ENCODE measurements at places on chromosomes 7 and 10. TPM values are rescaled to one million over a fixed set of nuclear protein-coding genes. Genes with fewer than 3 reads are reported as not detected.

GRCh38 chr10:91887272-91888076, 21.8 kb downstream of the FGFBP3 start:
- no peaks in the 10 kb centered on the region for H3K27me3 ChIP-seq
- H3K4me1 ChIP-seq: peaks cover 11% of the 10 kb centered on the region
- DNase-seq: peak; percentile 42
- H3K4me3 ChIP-seq: peak overlapping the region; percentile 49
- H3K36me3 ChIP-seq: no peaks in the 10 kb centered on the region

- H3K27me3 ChIP-seq: no peaks in the 10 kb centered on the region
- no peak for DNase-seq
- no peaks in the 10 kb centered on the region for H3K36me3 ChIP-seq
These were observed 90.8 kb downstream of the DPY19L1 start for GRCh38 chr7:34946486-34946885.

DNA sequence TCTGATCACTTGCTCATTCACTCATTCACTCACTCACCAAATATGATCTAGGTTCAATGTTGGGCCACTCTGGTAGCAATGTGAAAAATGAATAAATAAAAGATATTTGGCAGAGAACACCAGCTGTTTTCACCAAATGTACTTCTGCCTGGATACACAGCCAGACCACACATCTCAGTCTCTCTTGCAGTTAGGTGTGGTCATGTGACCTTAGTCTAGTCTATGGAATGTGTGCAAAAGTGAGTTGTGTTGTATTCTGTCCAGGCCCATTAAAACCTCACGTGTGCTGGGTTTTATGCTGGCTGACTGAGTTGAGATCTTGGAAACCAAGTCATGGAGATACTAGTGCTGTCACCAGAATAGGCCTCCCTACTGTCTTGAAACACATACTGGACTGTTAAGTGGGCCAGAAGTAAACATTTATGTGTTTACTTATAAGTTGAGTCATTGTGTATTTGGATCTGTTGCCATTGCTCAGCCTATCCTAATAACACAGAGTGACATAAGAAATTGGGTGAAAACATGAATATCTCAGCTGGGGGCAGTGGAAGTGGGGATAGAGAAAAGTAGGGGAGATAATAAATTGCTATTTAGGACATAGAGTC, 145.5 kb downstream of the PTEN start:
- H3K4me3 ChIP-seq: no peak overlapping the region
- H3K4me1 ChIP-seq: no peaks in the 10 kb centered on the region
- H3K27me3 ChIP-seq: no peaks in the 10 kb centered on the region
- no peak overlapping the region for H3K27ac ChIP-seq

DNA sequence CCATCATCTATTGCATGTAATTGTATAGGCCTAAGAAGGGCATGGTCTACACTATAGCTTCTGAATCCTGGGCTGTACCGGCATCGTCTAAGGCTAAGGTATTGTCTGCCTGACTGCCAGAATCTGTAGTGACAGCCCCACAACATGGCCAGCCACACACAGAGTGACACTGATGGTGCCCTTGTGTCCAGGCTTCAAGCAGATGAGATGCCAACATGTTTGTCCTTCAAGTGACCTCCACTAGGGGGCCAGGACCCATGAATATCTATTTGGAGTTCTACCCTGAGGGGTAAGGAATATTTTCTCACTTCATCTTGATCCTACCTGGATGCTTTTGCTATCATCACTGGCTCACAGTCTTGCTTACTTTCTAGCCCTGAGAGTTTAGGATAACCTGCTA, 1.5 kb downstream of the CYP3A7 start:
- H3K36me3 ChIP-seq: no peaks in the 10 kb centered on the region
- H3K27me3 ChIP-seq: no peaks in the 10 kb centered on the region
- no peak for DNase-seq
- H3K4me1 ChIP-seq: peaks cover 10% of the 10 kb centered on the region

DNA sequence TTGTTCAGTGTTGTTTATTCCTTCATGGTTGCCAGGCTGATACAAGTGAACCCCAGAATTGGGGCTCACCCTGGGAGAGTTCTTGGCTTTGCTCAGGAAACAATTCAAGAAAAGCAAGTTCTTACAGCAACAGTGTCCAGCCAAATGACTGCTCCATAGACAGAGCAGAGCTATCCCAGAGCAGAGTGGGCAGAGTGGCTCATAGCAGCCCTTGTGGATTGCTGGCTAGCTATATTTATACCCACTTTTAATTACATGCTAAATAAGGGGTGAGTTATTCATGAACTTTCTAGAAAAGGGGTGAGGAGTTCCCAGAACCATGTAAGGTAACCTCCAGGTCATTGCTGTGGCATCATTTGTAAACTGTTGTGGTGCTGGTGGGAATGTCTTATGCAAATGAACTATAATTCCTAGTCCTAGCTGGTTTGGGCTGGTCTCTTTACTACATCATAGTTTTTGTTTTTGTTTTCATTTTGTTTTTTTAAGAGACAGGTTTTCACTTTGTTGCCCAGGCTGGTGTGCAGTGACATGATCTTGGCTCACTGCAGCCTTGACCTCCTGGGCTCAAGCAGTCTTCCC, 59.9 kb upstream of the HBP1 start:
- H3K4me1 ChIP-seq: no peaks in the 10 kb centered on the region
- no peak overlapping the region for H3K4me3 ChIP-seq
- H3K27ac ChIP-seq: no peak overlapping the region
- DNase-seq: no peak
- H3K36me3 ChIP-seq: no peaks in the 10 kb centered on the region
- H3K27me3 ChIP-seq: no peaks in the 10 kb centered on the region

GRCh38 chr7:153567426-153567825, 484.8 kb upstream of the DPP6 start:
- no peak for DNase-seq
- H3K4me3 ChIP-seq: no peak overlapping the region
- H3K4me1 ChIP-seq: no peaks in the 10 kb centered on the region
- no peaks in the 10 kb centered on the region for H3K27me3 ChIP-seq
- H3K36me3 ChIP-seq: no peaks in the 10 kb centered on the region
- no peak overlapping the region for H3K27ac ChIP-seq

The NPY4R2 gene
- total RNA-seq: not detected

GRCh38 chr7:100493476-100494264, 9.9 kb downstream of the NYAP1 start:
- no peaks in the 10 kb centered on the region for H3K36me3 ChIP-seq
- H3K4me1 ChIP-seq: peaks cover 6% of the 10 kb centered on the region
- H3K4me3 ChIP-seq: peak overlapping the region; percentile 42
- no peak overlapping the region for H3K27ac ChIP-seq
- no peaks in the 10 kb centered on the region for H3K27me3 ChIP-seq
- peak; percentile 65 for DNase-seq

The GHRHR gene
- total RNA-seq: 0.50 TPM

DNA sequence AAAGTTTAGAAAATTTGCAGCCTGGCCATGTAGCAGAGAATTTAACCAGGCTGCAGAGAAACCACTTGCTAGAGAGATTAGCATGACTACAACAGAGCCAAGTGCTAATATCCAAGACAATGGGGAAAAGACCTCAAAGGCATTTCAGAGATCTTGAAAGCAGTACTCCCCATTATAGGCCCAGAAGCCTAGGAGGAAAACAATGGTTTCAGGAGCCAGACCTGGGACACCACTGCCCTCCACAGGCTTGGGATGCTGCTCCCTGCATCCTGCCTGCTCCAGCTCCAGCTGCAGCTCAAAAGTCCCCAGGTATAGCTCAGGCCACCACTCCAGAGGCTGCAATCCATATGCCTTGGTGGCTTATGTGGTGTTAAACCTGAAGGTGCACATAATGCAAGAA, 101.5 kb upstream of the TMEM72 start:
- no peaks in the 10 kb centered on the region for H3K4me1 ChIP-seq
- no peaks in the 10 kb centered on the region for H3K36me3 ChIP-seq
- no peak overlapping the region for H3K27ac ChIP-seq
- DNase-seq: no peak
- H3K27me3 ChIP-seq: peaks cover 3% of the 10 kb centered on the region

- H3K27me3 ChIP-seq: no peaks in the 10 kb centered on the region
- no peak overlapping the region for H3K27ac ChIP-seq
- DNase-seq: peak; percentile 4
- H3K4me1 ChIP-seq: no peaks in the 10 kb centered on the region
- no peaks in the 10 kb centered on the region for H3K36me3 ChIP-seq
These were observed 180.3 kb upstream of the SHH start for GRCh38 chr7:155992538-155992937.

The CROT gene
- total RNA-seq: 45.1 TPM

- DNase-seq: no peak
- no peak overlapping the region for H3K27ac ChIP-seq
- H3K27me3 ChIP-seq: no peaks in the 10 kb centered on the region
These were observed 498.6 kb downstream of the SH2D4B start for GRCh38 chr10:81036257-81036656.

DNA sequence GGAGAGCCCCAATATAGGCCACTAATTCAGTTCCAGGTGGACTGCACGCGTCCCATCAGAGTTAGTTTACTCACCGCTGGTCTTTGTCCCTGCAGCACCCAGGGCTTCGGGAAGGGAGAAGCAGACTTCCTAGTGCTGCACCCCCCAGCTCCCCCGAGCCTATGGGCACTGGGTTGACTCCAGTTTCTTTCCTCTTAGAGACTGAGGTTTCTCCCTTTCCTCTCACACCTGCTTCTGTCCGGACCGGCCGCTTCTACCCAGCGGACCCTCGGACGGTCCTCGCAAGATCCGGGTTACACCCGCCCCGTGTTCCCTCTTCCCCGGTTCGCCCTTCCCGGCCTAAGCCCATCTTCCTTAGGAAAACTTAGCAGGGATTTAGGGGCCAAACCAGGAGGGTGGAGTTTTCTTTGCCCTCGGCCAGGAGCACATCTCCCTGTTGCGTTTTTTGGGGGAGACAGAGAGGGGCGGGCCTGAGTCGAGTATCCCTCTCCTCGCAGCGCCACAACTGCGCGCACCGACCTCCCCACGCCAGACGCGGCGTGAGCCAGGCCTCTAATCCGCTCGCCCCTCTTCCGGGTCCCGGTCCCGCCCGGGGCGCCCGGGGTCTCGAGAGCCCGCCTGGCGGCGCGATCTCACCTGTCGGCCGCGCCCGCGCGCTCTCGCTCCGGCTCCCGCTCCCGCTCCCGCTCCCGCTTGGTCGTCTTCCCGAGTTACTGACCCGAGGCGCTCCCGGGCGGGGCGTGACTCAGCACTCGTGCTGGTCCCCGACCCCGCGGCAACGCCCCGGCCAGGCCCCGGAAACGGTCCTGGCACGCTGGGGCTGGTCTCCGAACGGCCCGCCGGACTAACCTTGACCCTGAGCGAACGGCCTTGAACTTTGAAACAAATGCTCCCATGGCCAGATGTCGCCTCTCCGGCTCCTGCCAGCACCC, at the start of gene AIFM2:
TSS of gene AIFM2 (minus strand) at position 728 of the 932 bp plus-strand sequence. CDS start 8,741 bp downstream, outside the sequence.
- no peaks in the 10 kb centered on the region for H3K27me3 ChIP-seq
- no peaks in the 10 kb centered on the region for H3K36me3 ChIP-seq
- H3K4me1 ChIP-seq: peaks cover 20% of the 10 kb centered on the region
- H3K27ac ChIP-seq: peak within 1 kb of the TSS; percentile 70
- peak within 1 kb of the TSS; percentile 70 for H3K4me3 ChIP-seq

DNA sequence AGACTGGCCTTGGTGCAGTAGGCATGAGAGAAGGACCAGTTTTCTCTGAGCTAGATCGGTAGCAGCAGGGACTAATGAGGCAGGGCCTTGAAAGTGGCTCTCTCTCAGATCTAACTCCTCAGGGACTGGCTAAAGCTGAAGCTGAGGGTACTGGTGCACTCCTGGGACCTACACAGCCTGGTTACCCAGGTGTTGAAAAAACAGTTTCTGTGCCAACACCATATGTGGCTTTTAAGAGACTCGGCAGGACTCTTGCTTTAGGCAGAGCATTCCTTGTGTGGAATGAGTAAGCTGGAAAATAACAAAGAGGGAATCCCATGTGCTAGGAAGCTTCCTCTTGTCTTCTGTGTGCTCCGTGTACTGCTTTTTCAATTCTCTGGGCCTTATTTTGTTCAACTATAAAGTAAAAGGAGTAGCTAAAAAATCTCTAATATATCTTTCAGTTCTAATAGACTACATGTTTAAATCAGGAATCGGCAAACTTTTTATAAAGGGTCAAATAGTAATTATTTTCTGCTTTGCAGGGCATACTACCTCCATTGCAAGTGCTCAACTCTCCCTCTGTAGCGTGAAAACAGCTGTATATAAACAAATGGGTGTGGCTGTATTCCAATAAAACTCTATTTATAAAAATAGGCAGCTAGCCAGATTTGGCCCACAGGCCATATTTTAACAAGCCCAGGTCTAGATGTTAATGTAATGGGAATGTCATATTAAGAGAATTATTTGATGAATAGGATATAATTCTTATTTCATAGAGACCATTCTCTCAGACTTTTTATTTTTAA, 186.1 kb upstream of the KAT6B start:
- H3K4me1 ChIP-seq: no peaks in the 10 kb centered on the region
- no peak for DNase-seq
- peaks cover 6% of the 10 kb centered on the region for H3K36me3 ChIP-seq
- H3K27ac ChIP-seq: no peak overlapping the region

DNA sequence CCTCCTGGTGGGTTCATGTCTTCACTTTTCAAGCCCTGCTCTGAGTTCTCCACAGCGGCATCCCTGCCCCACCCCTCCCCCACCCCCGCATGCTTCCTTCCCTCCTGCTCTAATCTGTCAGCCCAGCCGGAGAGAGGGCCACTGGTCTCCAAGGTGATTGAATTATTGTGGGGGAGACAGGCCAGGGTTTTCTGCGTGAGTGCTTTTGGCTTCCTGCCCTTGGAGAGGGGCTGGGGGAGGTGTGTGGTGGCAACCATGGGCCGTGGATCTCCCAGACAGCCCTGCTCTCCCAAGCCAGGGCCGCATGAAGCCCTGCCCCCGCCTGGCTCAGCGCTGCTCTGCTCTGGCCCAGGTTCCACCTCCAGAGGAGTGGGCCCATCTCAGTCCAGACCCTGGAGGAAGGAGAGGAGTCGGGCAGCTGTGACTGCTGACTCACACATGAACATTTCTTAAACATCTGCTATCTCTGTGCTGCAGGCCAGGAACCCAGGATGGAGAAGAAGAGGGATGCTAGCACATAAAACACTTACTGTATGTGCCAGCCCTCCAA, 109.9 kb downstream of the ZMIZ1 start:
- DNase-seq: peak; percentile 45
- no peak overlapping the region for H3K4me3 ChIP-seq
- peaks cover 18% of the 10 kb centered on the region for H3K4me1 ChIP-seq
- H3K36me3 ChIP-seq: no peaks in the 10 kb centered on the region

DNA sequence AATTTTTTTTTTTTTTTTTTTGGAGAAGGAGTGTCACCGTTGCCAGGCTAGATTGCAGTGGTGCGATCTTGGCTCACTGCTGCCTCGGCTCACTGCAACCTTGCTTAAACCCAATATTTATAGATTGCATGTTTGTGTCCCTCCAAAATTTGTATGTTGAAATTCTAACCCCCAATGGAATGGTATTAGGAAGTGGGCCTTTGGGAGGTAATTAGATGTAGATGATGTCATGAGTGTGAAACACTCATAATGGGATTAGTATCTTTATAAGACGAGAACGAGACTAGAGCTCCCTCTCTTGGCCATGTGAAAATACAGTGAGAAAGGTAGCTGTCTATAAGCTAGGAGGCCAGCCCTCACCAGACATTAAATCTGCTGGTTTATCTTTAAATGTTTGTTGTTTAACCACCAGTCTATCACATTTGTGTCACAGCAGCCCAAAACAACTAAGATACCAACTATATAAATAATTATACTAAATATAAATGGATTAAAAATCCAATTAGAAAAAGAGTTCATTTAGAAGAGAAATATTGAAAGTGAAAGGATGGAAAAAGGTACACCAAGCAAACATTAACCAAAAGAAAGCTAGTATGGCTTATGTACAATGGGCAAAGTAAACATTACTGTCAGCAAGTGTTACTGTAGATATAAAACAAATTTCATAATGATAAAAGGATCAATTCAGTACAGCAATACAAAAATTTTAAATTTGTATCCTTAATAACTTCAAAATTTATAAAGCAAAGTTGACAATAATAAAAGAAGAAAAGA, 9.3 kb downstream of the TCAF1 start:
- H3K4me1 ChIP-seq: peaks cover 6% of the 10 kb centered on the region
- no peaks in the 10 kb centered on the region for H3K27me3 ChIP-seq
- H3K36me3 ChIP-seq: no peaks in the 10 kb centered on the region
